Immature natural killer cell (primary cell): ENCODE measurements at places on chromosomes 3 and 15.

- H3K36me3 ChIP-seq, result no peaks in the 10 kb centered on the region
- H3K27me3 ChIP-seq, result peaks cover 2% of the 10 kb centered on the region
- H3K4me3 ChIP-seq, result no peak overlapping the region
These were observed 76.6 kb upstream of the LINGO1 start for GRCh38 chr15:77709135-77709886.

DNA sequence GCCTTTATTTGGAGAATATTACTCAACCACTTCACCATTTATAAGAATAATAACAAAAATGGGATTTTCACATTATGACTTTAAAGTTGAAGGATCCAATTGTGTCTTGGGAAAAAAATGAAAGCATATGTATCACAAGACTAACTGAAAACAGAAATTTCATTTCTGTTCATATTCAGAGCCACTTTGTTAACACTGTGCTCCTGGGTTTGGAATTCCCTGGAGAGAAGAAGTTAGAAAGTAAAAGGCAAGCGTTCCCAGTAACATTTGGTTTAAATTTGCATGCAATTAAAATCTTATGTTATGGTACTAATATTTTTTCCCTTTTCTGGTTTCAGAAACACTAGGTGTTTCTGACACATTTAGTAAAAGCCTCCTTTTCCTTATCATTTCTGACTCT, 230.8 kb downstream of the RBMS3 start:
- no peaks in the 10 kb centered on the region for H3K36me3 ChIP-seq
- H3K4me3 ChIP-seq, result no peak overlapping the region
- H3K27ac ChIP-seq, result no peak overlapping the region
- no peaks in the 10 kb centered on the region for H3K27me3 ChIP-seq

DNA sequence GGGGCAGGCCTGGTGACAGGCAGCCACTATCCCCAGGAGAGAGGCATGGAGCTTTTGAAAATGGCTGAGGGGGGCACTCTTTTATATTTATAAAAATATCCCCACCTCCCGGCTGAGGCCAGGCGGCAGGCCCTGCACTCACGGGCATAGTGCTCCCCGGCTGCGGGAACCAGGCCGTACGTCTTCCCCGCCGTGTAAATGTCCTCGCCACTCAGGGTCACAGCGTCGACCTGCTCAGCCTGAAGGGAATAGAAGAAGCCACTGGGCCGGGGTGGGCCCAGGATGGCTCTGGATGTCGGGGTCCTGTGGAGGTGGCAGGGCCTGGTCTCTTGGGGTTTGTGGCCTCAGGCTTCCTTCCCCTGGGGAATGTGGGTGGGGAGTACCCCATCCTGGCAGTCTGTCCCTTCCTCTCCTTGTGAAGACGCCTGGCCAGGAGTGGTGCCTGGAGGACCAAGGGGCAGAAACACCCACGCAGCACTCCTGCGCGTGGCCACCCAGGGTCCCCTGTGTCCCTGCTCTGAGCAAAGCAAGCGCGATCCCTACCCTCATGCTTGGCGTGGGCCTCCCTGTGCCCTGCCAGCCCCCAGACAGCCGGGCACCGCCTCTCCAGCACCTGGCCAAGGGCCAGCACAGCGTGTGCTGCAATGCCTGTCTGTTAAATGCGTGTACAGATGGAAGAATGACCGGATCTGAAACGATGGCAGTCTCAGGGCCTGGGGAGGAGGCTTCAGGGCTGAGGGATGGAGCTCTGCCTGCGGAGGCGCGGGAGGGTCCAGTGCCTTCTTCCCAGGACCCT, 18.9 kb downstream of the MELTF start:
- H3K4me3 ChIP-seq, result no peak overlapping the region
- no peak overlapping the region for H3K27ac ChIP-seq
- DNase-seq, result no peak
- no peaks in the 10 kb centered on the region for H3K27me3 ChIP-seq
- no peaks in the 10 kb centered on the region for H3K36me3 ChIP-seq
- H3K4me1 ChIP-seq, result no peaks in the 10 kb centered on the region

GRCh38 chr3:50444213-50444612, 59.2 kb downstream of the CACNA2D2 start:
- DNase-seq, result no peak
- peaks cover 5% of the 10 kb centered on the region for H3K27me3 ChIP-seq
- no peaks in the 10 kb centered on the region for H3K36me3 ChIP-seq
- no peak overlapping the region for H3K4me3 ChIP-seq

- H3K4me3 ChIP-seq, result no peak overlapping the region
- H3K4me1 ChIP-seq, result peaks cover 11% of the 10 kb centered on the region
- H3K36me3 ChIP-seq, result no peaks in the 10 kb centered on the region
- no peak for DNase-seq
- peaks cover 1% of the 10 kb centered on the region for H3K27me3 ChIP-seq
These were observed 10.2 kb downstream of the C3orf20 start for GRCh38 chr3:14685179-14685578.

GRCh38 chr3:70358978-70359580, 46.6 kb upstream of the MDFIC2 start:
- no peak for DNase-seq
- no peak overlapping the region for H3K4me3 ChIP-seq
- H3K27ac ChIP-seq, result no peak overlapping the region
- H3K27me3 ChIP-seq, result no peaks in the 10 kb centered on the region
- H3K36me3 ChIP-seq, result no peaks in the 10 kb centered on the region

DNA sequence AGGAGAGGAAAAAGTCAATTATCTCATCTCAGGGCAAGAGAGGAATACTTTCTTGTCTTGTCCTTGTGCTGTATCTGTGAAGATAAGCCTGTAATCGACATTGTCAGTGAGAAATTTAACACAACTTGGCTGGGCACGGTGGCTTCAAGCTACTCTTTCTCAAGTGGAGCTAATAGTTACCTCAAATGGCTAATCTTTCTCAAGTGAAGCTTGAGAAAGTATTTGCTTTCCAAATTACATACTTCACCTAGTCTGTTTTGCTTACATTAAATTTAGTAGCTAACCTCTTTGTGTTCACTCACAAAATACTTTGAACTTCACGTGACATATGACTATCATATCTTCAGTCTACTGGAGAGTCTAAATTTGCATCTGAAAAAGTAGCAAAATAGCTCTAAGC, 48.3 kb upstream of the B3GALNT1 start:
- no peaks in the 10 kb centered on the region for H3K36me3 ChIP-seq
- H3K4me1 ChIP-seq, result no peaks in the 10 kb centered on the region
- no peak overlapping the region for H3K27ac ChIP-seq

DNA sequence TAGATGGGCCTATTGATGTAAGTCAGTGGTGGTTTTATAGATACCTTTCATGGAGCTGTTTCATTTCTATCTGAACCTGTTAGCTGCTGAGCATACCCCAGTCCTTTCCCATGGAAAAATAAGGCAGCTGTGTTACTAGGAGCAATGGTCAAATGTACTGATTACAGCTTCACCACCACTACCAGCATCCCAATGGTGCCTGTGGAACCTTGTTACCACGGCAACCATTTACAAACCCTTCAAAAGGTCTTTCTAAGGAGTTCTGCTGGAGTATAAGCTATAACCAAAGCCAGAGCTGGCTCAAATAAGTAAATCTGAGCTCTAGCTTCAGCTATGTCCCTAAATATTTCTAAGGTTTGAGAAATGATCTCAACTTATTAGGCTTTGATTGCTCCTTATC, 133.4 kb upstream of the ACP3 start:
- H3K4me3 ChIP-seq, result no peak overlapping the region
- H3K4me1 ChIP-seq, result peaks cover 2% of the 10 kb centered on the region
- no peaks in the 10 kb centered on the region for H3K36me3 ChIP-seq
- no peak for DNase-seq

GRCh38 chr3:79517766-79518413, 249.9 kb downstream of the ROBO1 start:
- DNase-seq, result no peak
- H3K27ac ChIP-seq, result no peak overlapping the region
- H3K4me3 ChIP-seq, result no peak overlapping the region
- H3K4me1 ChIP-seq, result no peaks in the 10 kb centered on the region

GRCh38 chr3:120111898-120112297, 17.7 kb upstream of the GSK3B start:
- H3K4me1 ChIP-seq, result no peaks in the 10 kb centered on the region
- no peak overlapping the region for H3K4me3 ChIP-seq
- H3K27ac ChIP-seq, result no peak overlapping the region
- peaks cover 3% of the 10 kb centered on the region for H3K36me3 ChIP-seq
- peaks cover 6% of the 10 kb centered on the region for H3K27me3 ChIP-seq

DNA sequence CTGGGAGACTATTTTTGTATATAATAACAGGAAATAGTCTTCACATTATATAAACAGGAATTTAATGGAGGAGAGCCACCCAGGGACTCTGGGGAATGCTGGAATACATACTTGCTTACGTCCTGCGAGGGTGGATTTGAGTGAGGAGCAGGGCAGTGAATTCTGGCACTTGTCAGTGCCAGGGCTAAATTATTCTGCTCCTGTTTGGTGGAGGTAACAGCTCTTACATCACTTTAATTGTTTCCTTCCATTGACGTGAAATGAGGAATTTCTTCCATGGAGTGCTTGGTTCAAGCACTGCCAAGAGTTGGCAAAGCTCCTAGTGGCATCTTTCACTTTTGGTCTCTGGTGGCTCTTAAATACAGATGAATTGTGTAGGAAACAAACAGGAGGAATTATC, 94.1 kb upstream of the GOLGA8J start:
- H3K4me3 ChIP-seq, result no peak overlapping the region
- no peak overlapping the region for H3K27ac ChIP-seq
- H3K27me3 ChIP-seq, result peaks cover 6% of the 10 kb centered on the region
- H3K4me1 ChIP-seq, result no peaks in the 10 kb centered on the region

DNA sequence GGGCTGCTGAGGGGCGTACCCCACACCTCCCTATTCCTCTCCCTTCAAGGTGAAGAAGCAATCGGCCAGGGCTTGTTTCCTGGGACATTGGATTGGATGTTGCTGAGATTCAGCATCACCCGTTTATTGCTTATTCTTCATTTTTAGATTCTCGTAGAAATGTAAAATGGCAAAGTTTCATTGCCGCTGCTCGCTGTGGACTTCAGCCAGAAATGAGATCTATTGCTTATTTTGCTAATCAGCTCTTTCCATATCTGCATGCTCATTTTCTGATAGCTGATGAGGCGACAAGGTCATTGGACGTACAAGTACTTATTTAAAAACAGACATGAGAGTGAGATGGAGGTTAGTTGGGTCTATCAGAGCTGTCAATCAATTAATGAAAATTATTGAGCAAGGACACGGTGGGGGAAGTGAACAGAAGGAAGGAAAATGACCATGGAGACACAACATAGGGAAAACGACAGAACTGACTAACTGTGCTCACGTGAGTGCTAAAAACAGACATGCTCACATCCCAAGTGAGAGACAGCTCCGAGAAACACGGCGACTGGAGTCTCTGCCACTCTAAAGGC, 471.2 kb downstream of the NR2F2 start:
- no peaks in the 10 kb centered on the region for H3K4me1 ChIP-seq
- H3K27ac ChIP-seq, result no peak overlapping the region

GRCh38 chr3:129859272-129859671, 34.2 kb downstream of the TMCC1 start:
- peaks cover 9% of the 10 kb centered on the region for H3K36me3 ChIP-seq
- H3K4me3 ChIP-seq, result no peak overlapping the region
- no peak for DNase-seq
- H3K27ac ChIP-seq, result no peak overlapping the region
- peaks cover 25% of the 10 kb centered on the region for H3K4me1 ChIP-seq
- H3K27me3 ChIP-seq, result no peaks in the 10 kb centered on the region

DNA sequence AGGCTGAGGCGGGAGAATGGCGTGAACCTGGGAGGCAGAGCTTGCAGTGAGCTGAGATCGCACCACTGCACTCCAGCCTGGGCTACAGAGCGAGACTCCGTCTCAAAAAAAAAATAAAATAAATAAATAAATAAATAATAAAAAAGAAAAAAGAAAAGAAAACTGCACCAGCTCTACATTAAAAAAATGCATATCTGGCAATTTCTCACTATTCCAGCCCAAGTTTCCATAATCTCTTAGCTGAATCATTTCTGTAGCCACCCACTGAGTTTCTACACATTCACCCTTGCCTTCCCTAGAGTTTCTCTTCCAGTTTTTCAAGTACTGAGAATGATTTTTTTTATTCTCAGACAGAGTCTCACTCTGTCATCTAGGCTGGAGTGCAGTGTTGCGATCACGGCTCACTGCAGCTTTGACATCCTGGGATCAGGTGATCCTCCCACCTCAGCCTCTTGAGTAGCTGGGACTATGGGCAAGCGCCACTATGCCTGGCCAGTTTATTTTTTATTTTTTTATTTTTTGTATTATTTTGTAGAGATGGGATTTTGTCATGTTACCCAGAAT, 24.5 kb upstream of the SLC7A14 start:
- no peaks in the 10 kb centered on the region for H3K4me1 ChIP-seq
- no peak overlapping the region for H3K27ac ChIP-seq
- H3K27me3 ChIP-seq, result peaks cover 7% of the 10 kb centered on the region
- H3K36me3 ChIP-seq, result no peaks in the 10 kb centered on the region

- no peaks in the 10 kb centered on the region for H3K27me3 ChIP-seq
- peaks cover 30% of the 10 kb centered on the region for H3K36me3 ChIP-seq
- no peak for DNase-seq
- H3K4me1 ChIP-seq, result no peaks in the 10 kb centered on the region
These were observed 80.5 kb downstream of the USF3 start for GRCh38 chr3:113615976-113616375.

- H3K4me3 ChIP-seq, result no peak overlapping the region
- DNase-seq, result no peak
- no peak overlapping the region for H3K27ac ChIP-seq
- no peaks in the 10 kb centered on the region for H3K36me3 ChIP-seq
- no peaks in the 10 kb centered on the region for H3K4me1 ChIP-seq
These were observed 62.7 kb upstream of the BNIP2 start for GRCh38 chr15:59751552-59752413.

DNA sequence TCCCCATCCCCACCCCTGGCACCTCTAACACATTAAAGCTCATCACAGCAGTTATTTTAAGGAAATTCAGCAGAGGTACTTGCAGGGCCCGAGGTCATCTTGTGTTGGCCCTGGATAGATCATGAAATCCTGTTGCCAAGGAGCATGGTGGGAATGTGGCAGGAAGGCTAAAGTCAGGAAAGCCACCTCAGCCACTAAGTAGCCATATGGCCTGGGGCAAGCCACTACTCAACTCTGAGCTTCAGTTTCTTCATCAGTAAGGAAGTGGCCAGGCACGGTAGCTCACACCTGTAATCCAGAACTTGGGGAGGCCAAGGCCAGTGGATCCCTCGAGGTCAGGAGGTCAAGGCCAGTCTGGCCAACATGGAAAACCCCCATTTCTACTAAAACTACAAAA, 55.9 kb downstream of the LIPC start:
- no peak for DNase-seq
- H3K36me3 ChIP-seq, result no peaks in the 10 kb centered on the region
- H3K27me3 ChIP-seq, result peaks cover 7% of the 10 kb centered on the region

DNA sequence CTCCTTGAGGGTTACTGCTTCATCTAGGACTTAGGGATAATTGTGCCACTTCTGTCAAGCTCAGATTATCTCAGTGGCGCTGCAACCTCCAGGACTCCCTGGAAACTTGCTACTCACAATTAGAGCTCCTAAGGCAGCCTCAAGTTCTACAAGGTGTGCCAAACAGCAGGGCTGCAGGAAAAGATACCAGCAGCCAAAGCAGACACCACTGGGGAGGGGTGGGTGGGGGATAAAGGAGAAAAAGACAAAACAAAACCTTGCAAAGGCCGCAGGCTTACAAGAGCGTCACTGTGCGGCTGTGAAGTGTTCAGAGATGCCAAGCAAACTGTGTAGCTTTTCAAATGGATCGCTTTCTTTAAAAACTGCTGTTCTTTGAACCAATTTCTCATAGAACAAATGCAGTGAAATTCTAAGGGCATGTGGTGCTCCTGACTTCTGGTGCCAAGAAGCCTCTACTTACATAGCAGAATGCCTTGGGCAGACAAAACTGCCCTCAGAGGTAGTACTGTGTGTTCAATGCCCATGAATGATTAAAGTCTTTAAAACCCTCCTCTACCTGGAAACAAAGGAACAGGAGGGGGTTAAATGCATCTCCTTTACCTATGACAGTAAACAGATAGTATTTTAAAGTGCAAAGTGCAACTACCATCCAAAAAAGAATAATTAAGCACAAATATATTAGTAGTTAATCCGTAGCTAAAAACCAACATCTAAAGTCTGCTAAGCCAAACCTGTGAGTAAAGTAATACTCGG, 353.4 kb downstream of the FOXP1 start:
- H3K27ac ChIP-seq, result no peak overlapping the region
- DNase-seq, result no peak
- peaks cover 4% of the 10 kb centered on the region for H3K36me3 ChIP-seq
- H3K4me3 ChIP-seq, result no peak overlapping the region
